AG10803 (cell line): ENCODE measurements at places on chromosomes 1 and 21.

DNA sequence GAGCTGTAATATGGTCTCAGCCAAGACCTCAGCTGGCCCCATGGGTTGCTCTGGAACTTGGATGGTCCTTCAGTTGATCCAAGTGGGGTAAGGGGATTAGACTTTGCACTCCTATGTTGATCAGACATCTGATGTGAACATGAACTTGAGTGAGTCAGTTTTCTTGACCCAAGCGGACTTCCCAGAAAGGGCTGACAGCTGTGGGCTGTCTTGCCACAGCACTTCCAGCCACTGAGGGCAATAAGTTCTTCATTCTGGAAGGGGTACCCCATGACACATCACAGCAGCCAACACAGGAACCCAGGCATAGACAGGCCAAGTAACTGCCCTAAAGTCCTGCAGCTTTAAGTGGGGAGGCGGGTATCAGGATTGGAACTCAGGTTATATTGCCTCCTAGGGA is 93.9 kb upstream of the USP24 start:
- DNase-seq = no peak

- peak; percentile 35 for DNase-seq
Measured at GRCh38 chr1:41500378-41500777, 15.9 kb upstream of the EDN2 start.

GRCh38 chr1:49364676-49365075 is 588.0 kb upstream of the BEND5 start:
- DNase-seq = no peak

DNA sequence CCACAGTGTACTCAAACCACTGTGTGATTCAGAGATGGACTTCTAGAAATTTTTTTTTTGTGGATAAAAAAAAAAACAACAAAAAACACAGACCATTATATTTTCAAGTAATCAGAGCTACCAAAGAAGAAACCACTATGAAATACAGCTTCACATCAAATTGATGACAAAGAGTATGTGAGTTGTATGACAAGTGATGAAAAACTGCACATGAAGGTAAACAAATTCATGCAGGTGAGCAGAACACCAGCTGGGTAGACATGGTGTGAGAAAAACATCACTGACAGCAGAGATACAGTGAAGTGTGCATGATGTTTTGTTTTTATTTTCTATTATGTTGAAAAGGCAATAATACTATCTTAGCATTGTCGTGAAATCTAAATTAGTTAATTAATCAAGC is 8.0 kb upstream of the PTPRC start:
- DNase-seq = no peak

DNA sequence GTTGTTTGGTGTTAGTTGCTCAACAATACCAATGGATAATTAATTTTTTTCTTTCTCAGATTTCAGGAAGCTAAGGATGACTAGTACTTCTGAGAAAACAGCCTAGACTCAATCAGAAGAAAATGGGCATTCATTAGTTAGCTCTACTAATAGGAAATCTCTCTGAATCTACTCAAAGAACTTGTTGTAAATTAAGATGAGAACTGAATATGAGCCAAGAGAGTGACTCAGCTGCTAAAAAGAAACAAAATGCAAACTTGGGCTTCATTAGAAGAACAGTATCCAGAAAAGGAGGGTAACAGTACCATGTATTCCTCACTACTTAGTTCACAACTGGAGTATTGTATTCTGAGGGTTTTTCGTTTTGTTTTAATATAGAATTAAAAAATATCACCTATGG is 12.5 kb downstream of the FOXJ3 start:
- peak; percentile 46 for DNase-seq

- peak; percentile 5 for DNase-seq
Measured at GRCh38 chr1:210754878-210755665, 378.9 kb downstream of the KCNH1 start.
